ENCODE measurements at places on chromosomes 2 and 18.

- no peak for DNase-seq
Observed at GRCh38 chr2:69222953-69223658, 163.9 kb downstream of the GFPT1 start.

DNA sequence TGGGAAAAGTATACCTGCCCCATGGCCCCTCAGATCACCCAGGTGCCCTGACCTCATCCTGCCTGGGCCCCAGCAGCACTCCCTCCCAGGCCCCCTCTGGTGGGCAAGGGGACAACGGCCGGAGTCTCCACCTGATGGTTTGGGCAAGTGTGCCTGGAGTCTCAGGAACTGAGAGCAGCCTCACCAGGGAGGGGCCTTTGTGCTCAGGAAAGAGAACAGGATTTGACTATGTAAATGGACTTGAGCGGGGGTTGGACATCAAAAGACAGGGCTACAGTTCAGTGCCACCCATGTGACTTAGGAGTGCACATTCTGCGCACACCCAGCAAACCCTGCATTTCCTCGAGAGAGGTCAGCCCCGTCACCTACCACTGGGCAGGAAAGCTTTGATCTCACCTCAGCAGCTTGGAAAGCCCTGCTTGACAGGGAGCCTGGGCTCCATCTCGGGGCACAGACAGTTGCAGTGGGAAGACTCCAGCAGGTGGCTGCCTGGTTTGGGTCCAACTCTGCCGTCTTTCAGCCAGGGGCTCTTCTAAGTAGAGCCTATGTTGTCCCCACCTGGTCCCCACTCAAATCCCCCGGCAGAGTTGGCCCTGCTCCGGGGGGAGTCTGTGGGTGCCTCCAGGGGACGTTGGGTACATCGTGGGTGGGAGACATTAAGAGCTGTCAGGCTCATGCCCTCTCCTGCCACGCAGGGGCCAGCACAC is 3.3 kb downstream of the INPP5D start:
- no peak for DNase-seq

GRCh38 chr2:59413751-59414570 is 1139.5 kb downstream of the BCL11A start:
- no peak for DNase-seq

GRCh38 chr2:217412277-217412676 is 552.4 kb upstream of the TNP1 start:
- no peak for DNase-seq

DNA sequence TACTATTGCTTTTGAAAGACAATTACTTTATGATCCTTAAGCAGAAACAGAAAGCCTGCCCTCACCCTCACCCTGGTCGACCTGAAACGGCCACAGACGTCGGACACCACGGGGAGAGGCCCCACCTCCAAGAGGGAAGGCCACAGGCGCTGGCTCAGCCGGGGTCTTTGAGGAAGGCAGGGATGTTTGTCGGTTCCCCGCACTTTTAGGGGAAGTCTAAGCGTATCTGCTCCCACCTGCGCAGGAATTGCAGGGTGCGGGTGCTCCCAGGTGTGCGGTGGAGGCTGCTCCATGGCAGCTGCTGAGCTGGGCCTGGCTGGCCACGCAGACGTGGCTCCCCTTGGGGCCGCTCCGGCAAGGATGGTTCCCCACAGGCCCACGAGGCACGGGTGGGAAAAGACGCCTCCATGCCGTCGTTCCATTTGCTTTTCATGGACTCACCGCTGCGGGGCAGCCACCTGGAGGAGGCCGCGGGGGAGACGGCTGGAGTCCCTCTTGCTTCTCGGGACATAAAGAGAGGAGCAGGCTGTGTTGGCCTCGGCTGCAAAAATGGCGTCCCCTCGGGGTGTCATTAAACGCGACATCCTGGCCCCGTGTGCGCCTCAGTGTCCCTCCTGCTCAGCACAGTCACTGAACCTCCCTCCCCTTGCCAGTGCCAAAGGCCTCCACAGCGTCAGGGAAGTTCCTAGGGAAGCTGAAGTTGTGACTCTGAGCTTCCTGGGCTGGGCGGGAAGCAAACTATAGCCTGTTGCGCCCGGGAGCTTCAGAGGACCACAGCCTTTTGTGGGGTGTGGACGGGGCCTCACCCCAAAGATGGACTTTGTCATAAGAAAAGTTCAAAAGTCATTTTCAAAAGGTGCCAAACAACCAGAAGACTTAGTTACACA is 63.4 kb downstream of the NFATC1 start:
- DNase-seq, result no peak

GRCh38 chr18:51070545-51070944 is 40.5 kb downstream of the SMAD4 start:
- no peak for DNase-seq

- no peak for DNase-seq
Observed at GRCh38 chr2:5980450-5981190, 288.4 kb downstream of the SOX11 start.

DNA sequence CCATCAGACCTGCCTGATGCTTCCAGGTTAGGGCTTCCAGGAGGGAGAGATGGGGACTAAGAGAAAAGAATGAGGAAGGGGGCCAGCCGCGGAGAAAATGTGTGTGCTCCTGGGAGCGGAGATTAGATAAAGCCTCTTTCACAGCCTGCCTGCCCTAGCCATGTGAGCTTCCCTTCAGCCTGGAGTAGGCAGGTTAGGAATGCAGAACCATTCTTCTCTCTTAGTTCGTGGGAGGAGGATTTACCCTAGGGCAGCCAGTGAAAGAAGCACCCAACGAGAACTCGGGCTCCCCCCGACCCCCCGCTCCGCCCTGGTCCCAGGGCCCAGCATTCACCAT is 36.1 kb downstream of the POMC start:
- DNase-seq, result no peak

- no peak for DNase-seq
Observed at GRCh38 chr2:226898897-226899296, 63.0 kb downstream of the RHBDD1 start.

DNA sequence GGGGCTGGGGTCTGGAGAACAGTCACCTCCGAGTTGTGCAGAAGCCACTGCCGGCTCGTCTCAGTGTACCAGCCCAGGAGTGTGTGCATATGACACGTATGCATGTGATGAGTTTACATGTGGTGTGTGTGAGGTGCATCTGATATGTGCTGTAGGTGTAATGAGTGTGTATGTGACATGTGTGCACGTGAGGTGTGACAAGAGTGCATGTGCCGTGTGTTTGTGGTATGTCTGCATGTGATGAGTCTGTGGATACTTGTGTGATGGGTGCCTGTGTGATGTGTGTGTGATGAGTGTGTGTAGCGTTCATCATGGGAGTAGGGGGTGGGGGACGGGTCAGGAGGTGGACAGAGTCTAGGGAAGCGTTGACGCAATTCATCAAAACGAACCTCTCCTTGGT is 12.8 kb downstream of the NTSR2 start:
- DNase-seq, result no peak
